ENCODE measurements at places on chromosomes 6 and 20. TPM values are rescaled to one million over a fixed set of nuclear protein-coding genes. Genes with fewer than 3 reads are reported as not detected.

- DNase-seq: no peak
- no peaks in the 10 kb centered on the region for H3K27me3 ChIP-seq
- H3K4me3 ChIP-seq: no peak overlapping the region
- no peaks in the 10 kb centered on the region for H3K4me1 ChIP-seq
Observed at GRCh38 chr20:8473459-8473858, 341.4 kb downstream of the PLCB1 start.

DNA sequence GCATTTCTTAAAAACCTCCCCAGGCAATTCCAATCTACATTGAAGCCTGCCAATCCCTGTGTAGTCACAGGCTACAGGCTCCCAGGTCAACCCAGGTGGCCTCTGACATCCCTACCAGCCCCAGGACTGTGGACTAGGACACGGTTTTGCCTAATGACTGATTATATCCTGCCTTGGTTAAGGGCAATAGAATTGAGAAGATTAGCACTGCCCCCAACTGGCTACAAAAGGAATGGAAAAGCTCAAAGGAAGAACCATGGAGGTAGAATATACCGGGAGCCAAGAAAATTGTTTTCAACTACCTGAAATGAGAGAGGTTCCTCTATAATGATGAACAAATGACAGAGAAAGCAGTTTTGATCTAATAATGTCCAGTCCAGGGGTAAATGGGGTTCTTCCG is 421.1 kb upstream of the AGPAT4 start:
- DNase-seq: no peak
- H3K27ac ChIP-seq: no peak overlapping the region
- H3K4me1 ChIP-seq: no peaks in the 10 kb centered on the region

DNA sequence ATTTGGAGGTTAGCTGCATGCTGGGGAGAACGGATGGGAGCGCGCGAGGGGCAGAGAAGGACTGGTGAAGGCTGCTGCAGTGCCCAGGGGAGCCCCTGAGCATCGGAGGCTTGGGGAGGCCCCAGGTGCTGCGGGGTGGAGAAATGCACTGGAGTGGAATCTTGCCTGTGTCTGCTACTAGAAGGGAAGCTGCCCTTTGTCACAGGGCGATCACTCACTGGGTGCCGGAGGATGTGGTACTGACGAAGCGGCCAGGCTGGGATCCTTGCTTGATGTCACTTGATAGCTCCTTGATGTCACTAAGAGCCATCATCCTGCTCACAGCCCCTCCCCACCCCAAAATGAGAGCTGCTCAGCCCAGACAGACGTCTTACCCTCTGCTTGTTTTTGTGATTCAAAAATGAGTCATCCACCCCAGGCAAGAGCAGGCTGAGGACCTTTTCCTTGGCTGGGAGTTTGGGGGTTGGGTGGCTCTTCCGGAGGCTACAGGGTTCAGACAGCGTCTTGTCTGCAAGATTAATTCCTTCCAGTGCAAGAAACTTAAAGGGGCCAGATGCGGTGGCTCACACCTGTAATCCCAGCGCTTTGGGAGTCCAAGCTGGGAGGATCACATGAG is 62.6 kb upstream of the PMEPA1 start:
- no peaks in the 10 kb centered on the region for H3K27me3 ChIP-seq
- H3K27ac ChIP-seq: no peak overlapping the region
- no peak for DNase-seq
- no peaks in the 10 kb centered on the region for H3K36me3 ChIP-seq

- H3K4me3 ChIP-seq: no peak overlapping the region
- no peaks in the 10 kb centered on the region for H3K27me3 ChIP-seq
- no peaks in the 10 kb centered on the region for H3K4me1 ChIP-seq
- no peak for DNase-seq
- H3K27ac ChIP-seq: no peak overlapping the region
Observed at GRCh38 chr6:55566036-55566710, 12.8 kb downstream of the HMGCLL1 start.

GRCh38 chr6:77245026-77245425 is 218.3 kb downstream of the HTR1B start:
- no peak overlapping the region for H3K4me3 ChIP-seq
- no peaks in the 10 kb centered on the region for H3K4me1 ChIP-seq
- H3K27ac ChIP-seq: no peak overlapping the region
- no peaks in the 10 kb centered on the region for H3K36me3 ChIP-seq

DNA sequence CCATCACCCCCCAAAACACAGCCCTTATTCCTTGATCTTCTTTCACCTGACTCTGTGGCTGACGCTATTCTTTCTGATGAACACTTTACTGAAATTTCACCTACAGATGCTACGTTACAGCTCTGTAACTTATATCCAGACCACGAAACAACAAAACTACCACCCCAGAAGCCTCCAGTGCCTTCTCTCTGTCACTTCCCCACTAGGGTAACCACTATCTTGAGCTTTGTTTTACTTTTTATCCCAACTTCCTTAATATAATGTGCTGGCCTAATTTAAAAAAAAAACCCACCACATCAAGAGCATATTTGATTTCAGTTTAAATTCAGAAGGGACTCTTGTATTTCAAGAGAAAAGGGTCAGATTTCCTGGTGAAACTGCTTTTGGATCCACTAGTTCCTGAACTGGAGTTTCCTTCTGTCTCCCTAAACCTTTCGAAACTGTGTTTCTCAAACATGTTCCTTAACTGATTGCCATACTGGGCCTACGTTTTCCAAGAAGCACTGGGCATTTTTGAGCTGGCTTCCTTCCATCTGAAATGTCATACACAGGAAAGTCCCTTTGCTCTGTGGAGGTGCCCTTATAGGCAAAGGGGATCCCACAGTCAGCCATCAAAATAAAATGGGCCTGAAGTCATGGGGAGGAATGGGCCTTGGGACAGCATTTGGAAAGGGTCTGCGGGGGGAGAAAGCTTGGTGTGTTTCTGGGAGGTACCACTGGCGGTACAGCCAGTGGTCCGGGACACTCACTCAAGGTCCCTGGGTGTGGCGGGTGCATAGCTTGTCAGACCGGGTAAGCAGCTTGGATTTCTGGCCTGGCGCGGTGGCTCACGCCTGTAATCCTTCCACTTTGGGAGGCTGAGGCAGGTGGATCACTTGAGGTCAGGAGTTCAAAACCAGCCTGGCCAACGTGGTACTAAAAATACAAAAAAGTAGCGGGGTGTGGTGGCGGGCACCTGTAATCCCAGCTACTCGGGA is 25.8 kb upstream of the RTF2 start:
- H3K27me3 ChIP-seq: no peaks in the 10 kb centered on the region
- DNase-seq: no peak
- peaks cover 39% of the 10 kb centered on the region for H3K4me1 ChIP-seq
- peaks cover 15% of the 10 kb centered on the region for H3K36me3 ChIP-seq

DNA sequence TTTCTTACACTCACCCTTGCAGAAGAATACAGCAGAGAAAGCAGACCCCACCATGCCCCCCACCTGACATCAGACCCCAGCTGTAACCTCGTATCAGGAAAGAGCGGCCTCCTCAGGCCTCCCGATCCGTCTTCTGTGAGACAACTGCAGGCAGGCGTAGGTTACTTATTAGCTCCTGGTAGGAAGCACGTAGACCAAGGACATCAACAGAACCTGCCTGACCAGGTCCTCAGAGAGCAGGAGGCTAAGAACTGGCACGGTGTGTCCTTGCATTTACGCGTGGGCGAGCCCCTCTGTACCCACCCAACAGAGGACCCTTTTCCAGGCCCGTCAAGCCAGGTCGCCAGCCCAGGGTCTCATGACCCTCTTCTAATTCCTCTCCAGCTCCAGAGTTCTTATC is 51.0 kb downstream of the ABHD12 start:
- no peak overlapping the region for H3K27ac ChIP-seq
- H3K36me3 ChIP-seq: peaks cover 21% of the 10 kb centered on the region
- DNase-seq: no peak
- peaks cover 9% of the 10 kb centered on the region for H3K4me1 ChIP-seq
- H3K27me3 ChIP-seq: no peaks in the 10 kb centered on the region
- no peak overlapping the region for H3K4me3 ChIP-seq

- H3K27me3 ChIP-seq: no peaks in the 10 kb centered on the region
- no peak for DNase-seq
- no peak overlapping the region for H3K4me3 ChIP-seq
- H3K27ac ChIP-seq: no peak overlapping the region
- H3K4me1 ChIP-seq: peaks cover 2% of the 10 kb centered on the region
- H3K36me3 ChIP-seq: no peaks in the 10 kb centered on the region
Observed at GRCh38 chr20:15196547-15197255, 859.3 kb upstream of the FLRT3 start.

GRCh38 chr6:135188718-135189117 is 7.6 kb downstream of the MYB start:
- H3K36me3 ChIP-seq: peaks cover 48% of the 10 kb centered on the region
- no peak overlapping the region for H3K4me3 ChIP-seq
- H3K27ac ChIP-seq: no peak overlapping the region
- peaks cover 17% of the 10 kb centered on the region for H3K4me1 ChIP-seq
- DNase-seq: no peak
- no peaks in the 10 kb centered on the region for H3K27me3 ChIP-seq

DNA sequence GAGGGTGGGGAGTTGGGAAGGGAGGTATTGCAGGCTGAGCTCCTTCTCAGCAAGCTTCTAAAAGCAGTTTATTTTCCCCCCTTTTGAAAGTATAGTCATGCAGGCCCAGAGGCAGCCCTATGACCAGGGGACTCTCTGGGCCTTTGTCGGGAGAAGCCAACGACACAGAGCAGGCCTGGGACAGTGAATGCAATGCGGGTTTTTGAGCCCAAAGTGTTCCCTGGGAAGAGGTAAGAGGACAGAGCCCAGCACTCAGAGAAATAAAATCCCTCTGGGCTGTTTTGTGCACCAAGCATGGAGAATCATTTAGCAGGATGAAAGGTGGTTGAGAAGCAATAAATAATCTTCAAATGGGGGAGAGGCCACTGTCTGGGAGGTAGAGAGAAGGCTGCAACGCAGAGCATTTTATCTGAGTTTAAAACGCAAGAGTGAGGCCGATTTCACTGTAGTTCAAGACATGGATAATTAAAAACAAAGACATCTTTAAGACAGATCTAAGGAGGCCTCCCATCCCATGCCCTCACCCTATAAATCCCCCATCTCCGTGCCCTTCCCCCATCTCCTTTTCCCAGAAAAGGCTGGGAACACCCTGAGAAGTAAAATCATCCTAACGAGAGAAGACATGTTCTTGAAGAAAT is 237.5 kb downstream of the CDC5L start:
- no peaks in the 10 kb centered on the region for H3K27me3 ChIP-seq
- no peak overlapping the region for H3K27ac ChIP-seq
- H3K4me1 ChIP-seq: no peaks in the 10 kb centered on the region
- no peak overlapping the region for H3K4me3 ChIP-seq
- no peaks in the 10 kb centered on the region for H3K36me3 ChIP-seq
- DNase-seq: no peak

GRCh38 chr6:120908767-120909166 is 425.5 kb downstream of the TBC1D32 start:
- H3K4me3 ChIP-seq: no peak overlapping the region
- no peak overlapping the region for H3K27ac ChIP-seq
- no peak for DNase-seq
- H3K27me3 ChIP-seq: no peaks in the 10 kb centered on the region
- H3K36me3 ChIP-seq: no peaks in the 10 kb centered on the region

DNA sequence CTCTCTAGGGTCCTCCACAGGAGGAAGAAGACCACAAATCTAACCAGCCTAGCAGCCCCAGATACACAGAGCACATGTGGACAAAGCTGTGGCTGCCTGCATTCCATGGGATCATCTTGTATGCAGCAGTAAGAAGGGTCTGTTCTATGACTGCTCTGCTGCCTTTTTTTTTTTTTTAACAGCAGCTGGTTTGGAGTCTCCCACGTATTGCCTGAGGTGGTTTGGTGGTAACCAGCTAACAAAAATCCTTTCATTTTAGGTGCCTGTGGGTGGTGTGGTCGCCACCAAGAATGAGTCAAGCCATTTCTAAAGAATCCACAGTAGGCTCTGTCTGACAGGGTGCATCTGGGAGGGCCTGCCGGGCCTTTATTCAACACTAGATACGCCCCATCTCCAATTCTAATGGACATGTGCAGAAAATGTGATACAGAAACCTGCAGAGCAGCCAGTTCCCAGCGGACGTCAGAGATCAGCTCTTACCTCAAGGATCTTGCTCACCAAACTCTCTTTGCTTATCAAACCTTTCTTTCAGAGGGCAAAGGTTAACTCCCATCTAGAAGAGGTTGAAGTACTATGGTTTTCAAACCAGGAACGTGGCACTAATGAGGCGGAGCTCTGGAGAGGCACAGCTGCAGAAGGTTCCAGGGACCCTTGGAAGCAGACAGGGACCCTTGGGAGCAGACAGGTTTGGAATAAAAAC is 32.0 kb downstream of the GNAS-AS1 start:
- peak; percentile 80 for DNase-seq
- H3K36me3 ChIP-seq: peaks cover 30% of the 10 kb centered on the region
- H3K27ac ChIP-seq: peak overlapping the region; percentile 8

GRCh38 chr6:164276211-164276610 is 861.7 kb downstream of the QKI start:
- H3K27ac ChIP-seq: no peak overlapping the region
- H3K27me3 ChIP-seq: no peaks in the 10 kb centered on the region
- H3K36me3 ChIP-seq: no peaks in the 10 kb centered on the region
- DNase-seq: no peak
- H3K4me3 ChIP-seq: no peak overlapping the region

- no peak for DNase-seq
- H3K27ac ChIP-seq: no peak overlapping the region
- peaks cover 5% of the 10 kb centered on the region for H3K36me3 ChIP-seq
- peaks cover 3% of the 10 kb centered on the region for H3K4me1 ChIP-seq
Observed at GRCh38 chr6:25483943-25484342, 168.1 kb upstream of the SCGN start.

GRCh38 chr6:104325341-104326172 is 534.2 kb downstream of the HACE1 start:
- H3K4me3 ChIP-seq: no peak overlapping the region
- H3K36me3 ChIP-seq: no peaks in the 10 kb centered on the region
- H3K4me1 ChIP-seq: no peaks in the 10 kb centered on the region
- DNase-seq: no peak
- H3K27me3 ChIP-seq: peaks cover 3% of the 10 kb centered on the region
- no peak overlapping the region for H3K27ac ChIP-seq

GRCh38 chr20:46011631-46012482 is 3.1 kb downstream of the MMP9 start:
- peaks cover 48% of the 10 kb centered on the region for H3K4me1 ChIP-seq
- no peak overlapping the region for H3K27ac ChIP-seq
- H3K27me3 ChIP-seq: peaks cover 87% of the 10 kb centered on the region

GRCh38 chr6:15329197-15329671 is 83.4 kb downstream of the JARID2 start:
- H3K4me3 ChIP-seq: no peak overlapping the region
- H3K4me1 ChIP-seq: peaks cover 74% of the 10 kb centered on the region
- H3K27me3 ChIP-seq: no peaks in the 10 kb centered on the region
- H3K27ac ChIP-seq: peak overlapping the region; percentile 90
- no peak for DNase-seq

DNA sequence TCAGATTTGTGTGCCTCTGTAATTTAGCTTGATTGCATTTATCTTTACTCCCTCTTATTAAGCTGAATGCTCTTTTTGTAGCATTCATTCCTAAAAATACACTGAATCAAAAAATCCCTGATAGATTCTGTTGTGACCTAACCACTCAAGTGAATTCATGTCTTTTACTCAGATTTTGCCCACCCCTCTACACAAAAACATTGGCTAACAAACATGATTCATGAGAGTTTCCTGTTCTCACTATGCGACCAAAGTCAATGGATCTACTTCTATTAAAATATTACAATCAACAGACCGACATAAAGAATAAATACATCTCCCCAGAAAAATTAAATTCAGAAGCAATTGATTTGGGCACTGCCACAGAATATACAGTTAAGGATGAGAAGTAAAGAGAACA is 99.5 kb upstream of the THEMIS start:
- peaks cover 28% of the 10 kb centered on the region for H3K36me3 ChIP-seq
- peak overlapping the region; percentile 42 for H3K4me3 ChIP-seq
- no peaks in the 10 kb centered on the region for H3K27me3 ChIP-seq
- peaks cover 73% of the 10 kb centered on the region for H3K4me1 ChIP-seq

Gene ABHD16B
- not detected for total RNA-seq

Gene SIRPB2
- not detected for total RNA-seq

Gene CCN6
- total RNA-seq: 0.19 TPM

Gene CDKN1A
- total RNA-seq: 13.0 TPM

Gene FOXC1
- total RNA-seq: not detected

Gene FOXS1
- not detected for total RNA-seq

Gene GRIK2
- not detected for total RNA-seq

Gene POU5F1
- total RNA-seq: not detected
